ENCODE measurements at places on chromosomes 12 and 14.

DNA sequence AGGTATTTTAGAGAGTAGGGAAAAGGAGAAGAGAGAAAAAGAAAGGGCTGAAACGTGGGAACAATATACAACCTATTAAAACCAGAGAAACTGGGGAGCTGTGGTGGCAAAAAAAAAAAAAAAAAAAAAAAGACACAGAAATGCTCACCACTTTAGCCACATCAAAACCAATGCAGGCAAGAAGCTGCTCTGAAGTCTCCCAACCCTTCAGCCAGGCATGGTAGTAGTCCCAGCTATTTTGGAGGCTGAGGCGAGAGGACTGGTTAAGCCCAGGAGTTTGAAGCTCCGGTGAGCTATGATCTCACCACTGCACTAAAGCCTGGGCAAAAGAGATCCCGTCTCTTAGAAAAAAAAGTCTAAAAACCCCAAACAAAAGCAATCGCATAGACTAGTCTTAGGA, 33.2 kb downstream of the DENND5B start:
- DNase-seq: no peak

DNA sequence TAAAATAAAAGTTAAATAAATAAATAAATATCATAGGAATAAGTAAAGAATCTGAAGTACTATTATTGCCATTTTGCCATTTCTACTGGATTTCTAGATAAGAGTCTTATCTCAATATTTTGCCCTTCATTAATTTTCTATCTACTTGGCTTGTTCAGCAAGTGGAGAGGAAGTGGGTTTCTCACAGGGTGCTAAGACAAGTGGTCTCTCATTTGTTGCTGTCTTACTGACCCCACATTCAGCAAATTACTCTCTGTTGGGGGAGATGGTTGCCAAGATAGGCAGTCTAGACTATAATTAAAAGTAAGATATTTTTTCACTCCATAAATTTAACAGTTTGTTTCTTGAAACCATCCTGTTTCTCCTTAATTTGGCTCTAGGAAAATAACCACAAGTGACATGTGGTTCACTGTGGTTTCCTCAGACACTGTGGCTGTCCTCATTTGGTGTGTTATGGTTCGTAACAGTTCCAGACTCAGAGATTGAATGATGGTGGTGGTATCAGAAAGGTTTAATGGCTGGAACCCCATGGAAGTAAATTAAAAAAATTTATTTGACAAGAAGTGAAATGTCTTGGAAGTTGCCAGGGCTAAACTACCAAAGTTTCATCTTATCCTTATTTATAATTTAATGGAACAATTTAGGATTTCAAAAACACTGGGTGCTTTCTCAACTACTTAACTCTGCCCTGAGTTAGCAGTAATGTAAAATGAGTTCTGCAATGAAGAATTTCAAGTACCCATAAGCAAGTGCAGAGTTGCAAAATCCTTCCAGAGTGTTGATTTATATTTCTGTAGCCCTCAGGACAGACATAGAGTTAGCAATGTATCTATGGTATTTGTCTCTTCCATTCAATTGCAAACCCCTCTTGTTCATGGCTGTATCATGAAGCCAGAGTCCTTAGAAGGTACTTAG, 214.8 kb downstream of the MSRB3 start:
- DNase-seq: no peak

- DNase-seq: no peak
Measured at GRCh38 chr12:49304161-49304560, 9.2 kb downstream of the PRPH start.

GRCh38 chr12:80659512-80660063, 47.8 kb upstream of the MYF6 start:
- no peak for DNase-seq

DNA sequence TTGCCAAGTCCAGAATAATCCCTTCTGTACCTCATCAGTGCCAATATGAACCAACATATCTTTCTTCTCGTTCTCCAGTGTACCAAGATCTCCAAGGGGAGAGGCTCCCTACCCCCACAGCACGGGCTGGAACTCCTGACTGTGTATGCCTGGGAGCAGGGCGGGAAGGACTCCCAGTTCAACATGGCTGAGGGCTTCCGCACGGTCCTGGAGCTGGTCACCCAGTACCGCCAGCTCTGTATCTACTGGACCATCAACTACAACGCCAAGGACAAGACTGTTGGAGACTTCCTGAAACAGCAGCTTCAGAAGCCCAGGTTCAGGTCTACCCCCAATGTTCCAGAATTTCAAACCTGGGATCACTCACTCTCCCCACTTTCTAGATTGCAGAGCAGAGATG, 10.5 kb upstream of the OAS2 start:
- no peak for DNase-seq

Measured in right renal cortex interstitium (tissue), 3 donors.